Activated gamma-delta T cell treated with anti-CD3 and anti-CD28 coated beads, Interleukin-2, amount 50 U/mL, for 16 hours (primary cell): ENCODE measurements at places on chromosomes 7 and 10.

DNA sequence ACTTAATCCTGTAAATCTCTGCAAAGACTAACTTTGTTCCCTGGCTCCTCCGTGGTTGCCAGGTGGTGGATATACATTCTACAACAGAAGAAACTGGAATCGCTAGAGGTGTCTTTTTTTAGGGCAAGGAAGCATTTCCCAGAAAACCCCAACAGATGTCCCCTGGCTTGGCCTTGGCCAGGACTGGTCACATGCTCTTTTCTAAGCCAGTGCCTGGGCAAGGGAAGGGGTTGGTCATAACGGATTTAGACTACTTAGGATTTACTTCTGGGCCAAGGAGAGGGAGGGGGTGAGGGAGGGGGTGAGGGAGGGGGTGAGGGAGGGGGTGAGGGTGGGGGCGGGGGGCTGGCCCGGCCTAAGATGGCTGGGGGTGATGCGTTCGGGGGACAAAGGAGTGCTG, 105.7 kb downstream of the SNX10 start:
- no peak for DNase-seq

- no peak for DNase-seq
Measured at GRCh38 chr7:125136341-125136740, 206.7 kb upstream of the POT1 start.

DNA sequence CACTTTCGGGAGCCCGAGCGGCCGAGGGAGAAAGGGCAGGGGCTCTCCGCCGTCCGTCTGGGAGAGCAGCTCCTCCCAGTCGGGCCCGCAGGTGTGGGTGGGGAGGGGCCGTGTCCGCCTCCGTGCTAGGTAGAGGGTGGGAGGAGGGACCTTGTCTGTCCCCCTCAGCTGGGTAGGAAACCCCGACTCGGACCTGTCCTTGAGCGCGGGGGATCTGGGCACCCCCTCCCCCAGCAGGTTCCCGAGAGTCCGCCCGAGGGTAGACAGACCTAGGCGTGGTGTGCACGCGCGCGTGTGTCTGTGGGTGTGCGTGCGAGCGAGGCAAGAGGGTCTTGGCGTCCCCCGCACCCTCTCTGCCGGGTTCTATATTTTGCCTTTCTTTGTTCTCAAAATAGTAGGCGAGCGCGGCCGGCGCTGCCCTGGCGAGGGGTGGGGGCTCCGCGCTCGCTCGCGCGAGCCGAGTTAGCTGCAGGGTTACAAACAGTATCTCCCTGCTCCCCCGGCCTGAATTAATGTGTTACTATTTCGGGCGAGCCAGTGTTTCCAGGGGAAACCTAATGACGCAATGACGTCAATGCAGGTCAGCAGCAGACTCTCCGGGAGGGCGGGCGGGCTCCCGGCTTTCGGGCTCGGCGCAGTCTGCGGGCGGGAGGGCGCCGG, 73.9 kb upstream of the LEP start:
- no peak for DNase-seq

DNA sequence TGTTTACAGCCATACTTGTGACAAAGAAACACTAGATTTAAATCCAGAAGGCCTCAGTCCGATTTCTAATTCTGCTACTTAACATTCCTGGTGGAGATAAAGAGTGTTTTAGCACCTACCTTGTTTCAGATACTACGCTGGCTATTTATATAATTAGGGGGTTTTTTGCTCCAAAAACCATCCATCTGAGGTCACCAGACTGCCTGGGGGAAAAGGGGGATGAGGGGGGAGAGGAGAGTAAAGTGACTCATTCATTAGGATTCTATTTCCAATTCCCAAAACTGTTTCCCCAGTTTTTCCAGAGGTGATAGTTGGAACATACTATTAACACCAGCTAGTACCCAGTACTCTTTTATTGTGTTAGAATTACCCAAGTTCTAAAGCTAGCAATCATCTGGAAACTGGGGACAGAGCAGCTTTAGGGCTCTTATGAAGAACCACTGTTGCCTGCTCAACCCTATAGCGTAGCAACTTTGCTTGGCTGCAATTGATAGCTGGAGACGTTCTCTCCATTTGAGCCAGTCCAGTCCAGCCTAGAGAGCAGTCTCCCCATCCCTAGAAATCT, 6.6 kb downstream of the GCC1 start:
- DNase-seq, result no peak

DNA sequence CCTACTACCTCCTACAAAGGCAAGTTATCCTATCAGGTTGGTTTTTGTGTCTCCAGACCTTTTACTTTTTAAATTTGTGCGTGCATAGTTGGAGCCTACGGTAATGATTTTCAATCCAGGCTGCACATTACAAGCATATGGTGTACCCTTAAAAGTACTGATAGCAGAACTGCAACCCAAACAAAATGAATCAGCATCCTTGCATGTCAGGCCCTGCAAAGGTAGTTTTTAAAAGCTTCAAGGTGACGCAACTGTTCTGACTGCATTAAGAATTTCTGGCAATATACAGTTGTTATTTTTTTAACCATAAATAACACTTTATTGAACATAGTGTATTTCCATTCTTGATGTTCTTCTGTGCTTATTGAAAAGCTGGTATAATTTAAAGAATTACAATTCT, 28.9 kb downstream of the GNAT3 start:
- DNase-seq, result no peak

- DNase-seq, result no peak
Measured at GRCh38 chr7:66634816-66635215, 6.1 kb downstream of the KCTD7 start.

DNA sequence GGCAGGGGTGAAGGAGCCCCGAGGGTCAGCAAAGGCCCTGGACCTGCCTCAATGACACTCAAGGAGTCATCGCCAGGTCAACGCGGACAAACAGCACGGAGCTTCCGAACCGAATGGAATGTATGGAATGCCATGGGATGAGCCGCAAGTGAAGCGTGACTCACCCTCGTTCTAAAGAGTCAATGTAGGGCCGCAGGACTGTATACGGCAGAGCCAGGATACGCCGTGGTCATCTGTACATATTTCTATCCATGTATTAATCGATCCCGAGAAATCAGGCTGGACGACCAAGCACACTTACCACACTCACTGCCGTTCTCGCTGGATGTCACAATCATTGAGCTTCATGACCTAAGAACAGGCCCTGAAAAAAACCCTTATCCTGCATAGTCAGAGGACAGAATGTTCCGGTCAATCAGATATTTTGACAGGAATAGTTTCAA, 4.3 kb downstream of the SNX8 start:
- no peak for DNase-seq

- DNase-seq, result no peak
Measured at GRCh38 chr10:11106621-11107374, 89.1 kb downstream of the CELF2 start.

DNA sequence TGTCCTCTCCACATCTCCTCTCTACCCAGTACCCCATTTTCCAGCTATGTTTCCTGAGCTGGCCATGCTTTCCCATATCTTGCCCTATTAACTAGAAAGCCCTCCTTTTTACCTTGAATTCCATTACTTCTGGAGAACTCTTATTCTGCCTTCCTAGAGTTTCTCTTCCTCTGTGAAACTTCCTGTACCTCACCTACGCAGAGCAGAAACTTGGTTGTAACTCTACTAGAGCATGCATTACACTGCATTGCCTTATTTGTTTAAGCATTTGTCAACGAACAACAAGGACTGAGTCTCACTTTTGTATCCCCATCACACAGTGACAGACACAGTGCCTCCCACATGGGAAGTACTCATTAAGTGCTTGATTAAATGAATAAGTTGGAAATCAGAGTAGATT, 36.4 kb downstream of the VCL start:
- no peak for DNase-seq

- no peak for DNase-seq
Measured at GRCh38 chr7:106482091-106482490, 178.9 kb downstream of the CCDC71L start.

GRCh38 chr10:73076360-73077183, 20.1 kb downstream of the P4HA1 start:
- DNase-seq, result no peak
